Activated CD8-positive, alpha-beta memory T cell treated with anti-CD3 and anti-CD28 coated beads, Interleukin-2, amount 10 ng/mL, durations not matched to agents 7 days and 5 days (primary cell): ENCODE measurements at places on chromosomes 7 and 10. TPM values are rescaled to one million over a fixed set of nuclear protein-coding genes. Genes with fewer than 3 reads are reported as not detected.

PRSS2 gene
- not detected for total RNA-seq

TMEM176A gene
- total RNA-seq = not detected

CUZD1 gene
- 2.8 TPM for total RNA-seq

JAKMIP3 gene
- 0.38 TPM for total RNA-seq

ABCB1 gene
- total RNA-seq = 15.7 TPM
